Naive thymus-derived CD8-positive, alpha-beta T cell (primary cell): ENCODE measurements at places on chromosomes 2 and 18. TPM values are rescaled to one million over a fixed set of nuclear protein-coding genes. Genes with fewer than 3 reads are reported as not detected.

- H3K27me3 ChIP-seq = peaks cover 6% of the 10 kb centered on the region
- no peak overlapping the region for H3K4me3 ChIP-seq
- no peaks in the 10 kb centered on the region for H3K4me1 ChIP-seq
- no peak for DNase-seq
Measured at GRCh38 chr2:206305523-206306245, 31.2 kb downstream of the ZDBF2 start.

- no peaks in the 10 kb centered on the region for H3K4me1 ChIP-seq
- no peak for DNase-seq
Measured at GRCh38 chr2:28150994-28151393, 241.7 kb upstream of the FOSL2 start.

DNA sequence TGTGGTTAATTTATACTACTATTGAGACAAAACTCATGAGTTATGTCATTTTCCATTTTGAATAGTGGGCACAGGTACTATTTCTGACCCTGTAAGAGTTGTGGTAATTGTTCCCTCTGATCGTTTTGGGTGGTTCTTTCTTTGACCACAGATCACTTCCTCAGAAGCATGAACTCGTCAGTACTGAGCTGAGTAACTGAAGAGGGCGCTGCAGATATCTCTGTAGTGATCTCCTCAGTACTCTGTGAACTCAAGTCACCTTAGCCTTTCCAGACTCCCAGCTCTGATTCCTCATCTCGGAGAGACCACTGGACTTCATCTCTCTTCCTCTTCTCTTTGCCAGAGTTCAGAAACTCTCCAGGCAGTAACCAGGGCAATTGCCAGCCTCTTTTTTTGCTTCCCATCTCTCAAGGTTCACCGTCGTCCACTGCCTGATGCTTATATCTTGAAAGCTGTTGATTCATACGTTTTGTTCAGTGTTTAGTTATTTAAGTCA lies 9.4 kb upstream of the IL1RL1 start:
- peak; percentile 50 for DNase-seq
- H3K27ac ChIP-seq = no peak overlapping the region
- H3K27me3 ChIP-seq = peaks cover 3% of the 10 kb centered on the region
- H3K36me3 ChIP-seq = no peaks in the 10 kb centered on the region

DNA sequence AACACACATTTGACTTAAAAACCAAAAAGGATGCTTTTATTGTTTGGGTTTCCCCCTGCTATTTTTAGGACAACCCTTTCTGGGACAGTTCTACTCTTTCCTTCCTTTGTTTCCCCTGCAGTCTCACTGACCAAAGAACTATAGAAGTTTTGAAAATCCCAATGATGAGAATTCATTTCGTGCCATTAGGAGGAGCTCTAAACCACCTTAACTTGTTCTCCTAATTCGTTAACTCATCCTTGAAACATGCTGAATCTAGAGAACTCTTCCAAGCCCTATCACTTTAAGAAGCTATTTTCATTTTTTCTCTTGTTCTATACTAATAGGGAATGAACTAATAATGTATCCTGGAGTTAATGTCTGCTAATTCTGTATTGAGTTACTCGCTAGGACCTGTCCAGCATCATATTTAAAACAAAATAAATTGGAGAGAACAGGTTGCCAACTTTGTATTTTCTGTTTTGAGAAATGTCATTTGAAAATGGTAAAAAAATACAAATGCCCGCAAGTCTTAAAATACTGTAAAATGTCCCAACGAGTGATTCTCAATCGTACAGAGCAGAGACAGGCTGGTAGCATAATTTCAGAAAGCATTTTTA lies 62.9 kb downstream of the AFTPH start:
- peaks cover 9% of the 10 kb centered on the region for H3K4me1 ChIP-seq
- H3K36me3 ChIP-seq = no peaks in the 10 kb centered on the region
- DNase-seq = no peak
- H3K27ac ChIP-seq = no peak overlapping the region
- no peaks in the 10 kb centered on the region for H3K27me3 ChIP-seq

Gene CRYBA2
- not detected for total RNA-seq
